Activated T-cell treated with anti-CD3 and anti-CD28 coated beads, Interleukin-2, amount 50 U/mL, for 1 hour (primary cell): ENCODE measurements at places on chromosomes 2 and 18.

GRCh38 chr2:45047301-45047700 lies 38.0 kb upstream of the SIX2 start:
- DNase-seq, result no peak

DNA sequence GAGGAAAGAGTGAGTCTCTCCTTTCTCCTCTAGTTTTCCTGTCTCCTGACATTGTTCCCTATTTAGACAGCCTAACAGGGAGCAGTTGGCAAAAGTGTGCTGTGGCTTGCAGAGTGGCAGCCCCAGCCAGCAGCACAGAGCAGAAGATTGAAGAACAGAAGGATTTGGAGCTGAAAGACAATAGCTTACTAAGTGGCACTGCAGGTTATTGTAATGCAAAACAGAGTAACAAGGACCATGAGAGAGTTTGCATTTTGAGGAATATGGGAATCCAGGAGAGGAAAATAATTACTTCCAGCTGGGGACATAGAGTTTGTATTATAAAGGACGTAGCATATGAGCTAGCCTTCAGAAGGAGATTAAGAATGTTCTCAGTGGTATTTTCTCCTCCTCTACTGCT lies 342.4 kb downstream of the AKAIN1 start:
- DNase-seq, result no peak

DNA sequence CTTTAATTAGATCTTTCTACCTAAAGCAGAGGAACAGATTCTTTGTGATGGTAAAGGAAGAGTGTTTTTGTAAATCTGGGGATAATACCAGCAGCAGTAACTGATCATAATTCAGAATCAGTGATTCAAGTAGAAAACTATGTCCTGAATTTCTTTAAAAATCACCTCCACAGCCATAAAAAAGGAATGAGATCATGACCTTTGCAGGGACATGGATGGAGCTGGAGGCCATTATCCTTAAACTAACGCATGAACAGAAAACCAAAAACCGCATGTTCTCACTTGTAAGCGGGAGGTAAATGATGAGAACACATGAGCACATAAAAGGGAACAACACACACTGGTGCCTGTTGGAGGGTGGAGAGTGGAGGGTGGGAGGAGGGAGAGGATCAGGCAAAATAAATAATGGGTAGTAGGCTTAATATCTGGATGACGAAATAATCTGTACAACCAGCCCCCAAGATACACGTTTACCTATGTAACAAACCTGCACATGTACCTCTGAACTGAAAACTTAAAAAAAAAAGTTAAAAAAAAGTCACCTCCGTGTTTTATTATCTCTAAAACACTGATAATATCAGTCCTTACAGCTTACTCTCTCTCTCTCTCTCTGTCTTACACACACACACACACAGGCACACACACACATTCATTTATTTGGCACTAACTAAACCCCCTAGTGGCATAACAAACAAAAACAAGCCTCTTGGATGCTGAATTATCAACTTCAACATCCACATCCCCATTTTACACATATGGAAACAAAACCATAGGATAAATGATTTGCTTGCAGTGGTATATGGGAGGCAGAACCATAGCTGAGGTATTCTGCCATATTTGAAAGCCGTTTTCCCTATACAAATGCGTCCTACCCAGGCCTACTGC lies 1.4 kb downstream of the TM4SF20 start:
- DNase-seq, result no peak

DNA sequence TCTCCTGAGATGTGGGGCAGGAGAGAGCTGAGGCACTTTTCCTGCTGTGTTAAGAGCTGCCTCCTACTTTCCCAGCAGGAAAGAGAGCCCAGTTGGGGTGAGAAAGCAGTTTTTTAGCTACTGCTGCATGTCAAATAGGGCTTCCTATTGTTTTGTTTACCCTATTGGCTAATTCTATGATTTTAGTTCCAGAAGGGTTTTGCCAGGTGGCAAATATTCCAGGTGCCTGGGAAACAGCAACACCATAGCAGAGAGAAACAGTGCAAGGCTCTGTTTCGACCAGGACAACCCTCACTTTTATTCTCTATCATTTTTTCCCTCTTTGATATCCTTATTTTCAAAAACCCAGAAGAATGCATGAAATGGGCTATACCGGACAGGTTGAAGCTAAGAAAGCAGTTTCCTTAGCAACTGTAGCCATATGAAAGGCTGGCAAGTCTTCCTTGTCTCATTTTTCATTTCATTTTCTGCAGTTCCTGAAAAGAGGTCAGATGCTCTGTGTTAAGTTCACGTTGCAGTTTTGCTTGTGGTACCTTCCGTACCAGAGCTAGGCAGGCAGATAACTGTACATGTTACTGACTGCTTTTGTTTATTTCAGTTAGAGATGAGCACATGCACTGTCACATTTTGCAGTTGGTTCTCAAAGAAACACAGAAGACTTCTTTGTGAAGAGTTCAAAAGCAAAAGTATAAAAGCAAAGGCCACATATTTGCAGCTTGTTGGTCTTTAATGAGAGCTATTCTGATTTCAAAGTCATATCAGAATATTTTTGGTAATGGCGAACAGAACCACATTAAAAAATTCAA lies 84.8 kb downstream of the AQP4 start:
- DNase-seq, result no peak

GRCh38 chr2:188776634-188777033 lies 197.5 kb upstream of the COL3A1 start:
- DNase-seq, result no peak
